ENCODE measurements at places on chromosomes 3 and 15.

DNA sequence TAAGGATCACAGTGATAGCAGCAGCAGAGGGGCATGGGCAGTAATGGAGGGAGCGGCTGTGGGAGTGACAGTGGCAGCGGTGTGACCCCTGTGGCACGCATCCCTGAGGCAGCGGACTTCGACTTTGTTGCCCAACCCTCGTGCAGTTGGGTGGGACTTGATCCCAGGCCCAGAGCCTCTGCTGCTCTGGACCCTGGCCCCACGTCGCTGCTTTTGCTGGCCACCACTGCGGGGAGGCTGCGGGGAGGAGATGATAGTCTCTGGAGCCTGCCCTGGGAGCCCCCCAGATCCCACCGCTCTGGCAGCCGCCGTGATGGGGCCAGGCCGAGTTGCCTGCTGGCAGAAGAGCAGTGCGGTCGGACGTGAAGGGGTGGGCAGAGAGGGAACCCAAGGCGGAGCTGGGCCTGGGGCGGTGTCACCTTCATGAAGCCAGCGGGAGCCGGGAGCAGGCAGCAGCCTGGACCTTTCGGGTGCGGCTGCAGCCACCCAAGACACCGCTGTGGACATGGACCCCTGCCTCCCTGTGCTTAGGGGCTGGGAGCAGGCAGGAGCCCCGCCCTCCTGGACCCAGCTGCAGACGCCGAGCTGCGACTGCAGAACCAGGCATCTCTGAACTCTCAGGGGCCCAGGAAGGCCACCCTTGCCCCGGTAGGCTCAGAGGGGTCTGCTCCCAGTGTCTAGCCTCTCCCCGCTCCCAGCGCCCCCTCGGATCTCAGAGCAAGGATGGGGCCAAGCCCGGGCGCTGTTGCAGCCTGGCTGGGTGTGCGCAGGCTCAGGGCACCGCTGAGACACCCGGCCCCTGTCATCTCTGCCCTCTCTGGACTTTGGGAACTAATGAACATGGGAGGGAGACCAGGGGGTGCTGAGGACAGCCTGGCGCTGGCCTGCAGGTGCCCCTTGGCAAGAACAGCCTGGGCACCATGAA lies 38.3 kb downstream of the COMMD2 start:
- no peak for DNase-seq

DNA sequence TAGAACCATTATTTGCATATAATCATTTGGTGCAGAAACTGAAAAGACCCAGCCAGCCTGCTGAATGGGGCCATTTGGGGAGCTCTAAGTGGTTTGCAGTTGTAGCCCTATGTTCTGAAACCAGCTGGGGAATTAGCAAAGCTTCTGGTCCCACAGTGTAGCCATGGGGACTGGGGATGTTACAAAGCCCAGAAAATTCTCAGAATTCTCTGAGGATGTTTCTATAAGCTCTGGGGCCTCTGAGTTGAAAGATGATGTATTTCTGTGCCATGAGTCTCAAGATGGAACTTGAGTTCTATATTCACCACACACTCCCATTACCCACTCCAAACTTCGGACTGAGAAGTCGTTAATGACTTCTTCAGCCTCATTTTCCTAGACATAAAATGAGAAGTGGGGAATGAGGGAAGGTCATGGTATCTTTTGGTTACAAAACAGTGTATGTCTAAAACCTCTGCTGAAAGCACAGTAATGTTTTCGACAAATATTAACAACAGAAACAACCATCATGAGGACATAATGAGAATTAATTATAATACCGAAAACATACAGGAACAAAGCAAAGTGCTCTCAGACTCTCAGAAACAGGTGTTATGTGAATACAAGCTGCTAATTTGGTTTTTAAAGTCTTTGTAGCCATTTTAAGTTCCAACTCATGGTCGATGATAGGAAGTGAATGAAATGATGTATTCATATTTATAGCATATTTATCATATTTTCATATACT lies 89.4 kb downstream of the RFTN1 start:
- DNase-seq: no peak

DNA sequence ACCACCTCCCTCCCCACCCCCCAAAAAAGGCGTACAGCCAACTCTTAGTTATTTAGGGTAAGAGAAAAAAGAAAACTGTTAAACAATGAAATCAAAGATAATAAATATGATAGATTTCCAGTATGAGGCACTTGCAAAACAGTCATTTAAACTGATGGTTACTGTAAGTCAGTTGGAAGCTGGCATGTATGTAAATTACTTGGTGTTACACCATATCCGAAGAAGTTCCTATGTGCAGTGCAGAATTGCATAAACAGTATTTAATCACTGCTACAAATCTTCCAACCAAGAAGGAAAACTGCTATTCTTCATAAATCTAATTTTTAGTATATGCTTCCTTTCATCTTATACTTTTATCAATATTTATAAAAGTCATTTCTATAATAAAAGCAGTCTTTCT lies 62.0 kb downstream of the LEO1 start:
- DNase-seq: no peak

GRCh38 chr3:184345317-184346144 lies 8.1 kb downstream of the FAM131A start:
- peak; percentile 46 for DNase-seq

GRCh38 chr15:56608140-56608778 lies 125.0 kb downstream of the ZNF280D start:
- no peak for DNase-seq

GRCh38 chr3:48684480-48685143 lies 1.1 kb downstream of the NCKIPSD start:
- no peak for DNase-seq

DNA sequence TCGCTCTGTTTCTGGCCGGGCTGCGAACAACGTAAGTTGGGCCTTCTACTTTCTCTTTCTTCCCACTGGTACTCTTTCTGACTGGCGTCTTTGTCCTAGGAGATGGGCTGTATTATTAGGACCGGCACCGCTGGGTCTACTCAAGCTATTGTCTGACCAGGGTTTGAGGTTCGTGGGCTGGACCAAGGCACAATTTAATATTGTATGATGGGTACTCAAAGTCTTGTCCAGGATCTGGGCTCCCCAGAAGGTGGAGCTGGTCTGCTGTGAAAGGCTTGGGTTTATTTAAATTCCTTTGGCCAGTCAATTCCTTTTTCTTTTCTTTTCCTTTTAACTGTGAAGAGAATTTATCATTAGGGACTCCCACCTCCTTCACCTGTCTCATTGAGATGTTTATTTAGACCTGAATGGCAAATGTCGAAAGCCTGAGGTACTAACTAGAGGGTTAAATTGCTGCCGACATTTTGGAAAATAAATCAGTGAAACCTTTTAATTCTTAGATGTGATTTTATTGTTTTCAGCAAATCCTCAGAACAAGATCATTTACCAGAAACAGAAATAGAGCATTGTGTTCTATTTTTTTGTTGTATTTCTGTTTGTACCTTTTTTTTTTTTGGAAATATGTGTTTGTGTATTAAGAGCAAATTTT lies 410 bp downstream of the LRRC49 start:
- peak; percentile 41 for DNase-seq

DNA sequence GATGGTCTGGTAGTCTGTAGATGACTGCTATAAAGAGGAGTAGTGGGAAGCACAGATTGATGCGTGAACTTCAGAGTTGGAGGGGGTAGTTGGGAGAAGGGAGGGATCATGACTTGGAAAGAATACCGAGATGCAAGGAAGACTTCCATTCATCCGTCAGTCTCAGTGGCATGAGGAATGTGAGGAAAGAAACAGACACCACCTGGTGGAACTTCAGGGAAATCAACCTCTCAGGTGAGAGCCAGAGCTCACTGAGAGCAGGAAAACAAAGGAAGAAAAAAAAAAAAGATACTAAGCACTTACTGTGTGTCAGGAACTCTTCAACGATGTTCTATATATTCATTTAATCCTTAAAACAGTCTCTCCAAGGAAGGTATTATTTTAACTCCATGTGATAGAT lies 172.4 kb downstream of the OXSM start:
- no peak for DNase-seq

DNA sequence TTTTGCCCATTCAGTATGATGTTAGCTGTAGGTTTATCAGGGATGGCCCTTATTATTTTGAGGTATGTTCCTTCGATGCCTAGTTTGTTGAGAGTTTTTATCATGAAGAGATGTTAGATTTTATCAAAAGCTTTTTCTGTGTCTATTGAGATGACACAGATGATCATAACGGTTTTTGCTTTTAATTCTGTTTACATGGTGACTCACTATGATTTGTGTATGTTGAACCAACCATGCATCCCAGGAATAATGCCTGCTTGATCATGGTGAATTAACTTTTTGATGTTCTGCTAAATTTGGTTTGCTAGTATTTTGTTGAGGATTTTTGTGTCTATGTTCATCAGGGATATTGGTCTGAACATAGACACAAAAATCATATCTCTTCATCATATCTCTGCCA lies 8.3 kb downstream of the GPR156 start:
- DNase-seq: no peak

DNA sequence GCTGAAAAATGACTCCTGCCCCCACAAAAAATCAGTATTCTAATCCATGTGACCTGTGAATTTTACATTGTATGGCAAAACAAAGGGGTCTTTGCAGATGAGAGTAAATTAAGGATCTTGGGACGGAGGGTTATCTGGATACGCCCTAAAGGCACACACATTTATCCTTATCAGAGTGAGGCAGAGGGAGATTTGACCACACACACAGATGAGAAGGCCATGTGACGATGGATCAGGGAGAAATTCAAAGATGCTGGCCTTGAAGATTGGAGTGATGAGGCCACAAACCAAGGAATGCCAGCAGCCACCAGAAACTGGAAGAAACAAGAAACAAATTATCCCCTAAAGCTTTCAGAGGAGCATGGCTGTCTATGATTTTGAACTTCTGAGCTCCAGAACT lies 288.5 kb downstream of the XXYLT1 start:
- no peak for DNase-seq

- no peak for DNase-seq
Measured at GRCh38 chr15:90497912-90498311, 31.8 kb upstream of the CRTC3 start.

DNA sequence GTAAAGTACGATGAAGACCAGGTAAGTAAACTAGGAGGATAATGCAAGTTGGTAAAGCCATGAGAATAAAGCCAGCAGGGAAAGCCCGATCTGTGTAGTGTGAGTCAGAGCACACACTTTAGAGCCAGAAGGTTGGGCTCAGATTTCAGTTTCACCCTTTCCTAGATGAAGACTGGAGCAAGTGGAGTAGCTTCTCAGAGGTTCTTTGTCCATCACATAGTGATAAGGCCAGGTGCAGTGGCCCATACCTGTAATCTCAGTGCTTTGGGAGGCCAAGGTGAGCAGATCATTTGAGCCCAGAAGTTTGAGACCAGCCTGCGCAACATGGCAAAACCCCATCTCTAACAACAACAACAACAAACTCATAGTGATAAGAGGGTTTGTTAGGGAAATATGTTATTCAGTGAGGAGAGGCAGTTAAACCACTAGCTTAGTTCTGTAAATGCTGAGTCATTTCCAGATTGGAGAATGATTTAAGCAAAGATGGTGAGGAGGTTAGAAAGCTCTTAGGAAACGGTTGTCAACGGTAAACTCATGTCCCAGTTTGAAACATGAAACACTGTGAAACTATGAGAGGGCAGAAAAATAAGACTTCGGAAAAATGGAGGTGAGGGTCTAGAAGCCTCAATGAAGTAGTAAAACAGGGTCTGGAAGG lies 39.0 kb downstream of the IL12A start:
- no peak for DNase-seq

DNA sequence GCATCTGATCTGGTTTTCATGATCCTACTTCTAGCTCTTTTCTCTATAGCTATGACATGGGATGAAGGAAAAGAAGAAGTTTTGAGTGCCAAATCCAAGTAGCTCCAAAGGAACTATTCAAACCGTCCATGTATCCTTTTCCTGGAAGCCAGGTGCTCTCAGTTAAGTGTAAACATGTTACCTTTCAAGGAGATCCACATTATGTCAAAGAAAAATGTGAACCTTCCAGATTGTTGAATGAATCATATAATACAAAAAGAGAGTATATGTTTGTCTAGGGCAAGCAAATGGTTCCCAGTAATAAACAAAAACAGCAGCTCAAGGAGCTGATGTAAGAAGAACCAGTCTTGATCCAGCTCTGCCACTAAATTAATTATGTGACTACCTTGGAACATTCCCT lies 534.9 kb downstream of the MAGI1 start:
- no peak for DNase-seq

- DNase-seq: no peak
Measured at GRCh38 chr15:93261845-93262244, 172.8 kb upstream of the RGMA start.

- peak; percentile 34 for DNase-seq
Measured at GRCh38 chr3:136860541-136860940, 1.5 kb upstream of the NCK1 start.

GRCh38 chr3:48140336-48140757 lies 47.9 kb downstream of the CDC25A start:
- no peak for DNase-seq

- no peak for DNase-seq
Measured at GRCh38 chr15:35439291-35439690, 106.7 kb downstream of the DPH6 start.

DNA sequence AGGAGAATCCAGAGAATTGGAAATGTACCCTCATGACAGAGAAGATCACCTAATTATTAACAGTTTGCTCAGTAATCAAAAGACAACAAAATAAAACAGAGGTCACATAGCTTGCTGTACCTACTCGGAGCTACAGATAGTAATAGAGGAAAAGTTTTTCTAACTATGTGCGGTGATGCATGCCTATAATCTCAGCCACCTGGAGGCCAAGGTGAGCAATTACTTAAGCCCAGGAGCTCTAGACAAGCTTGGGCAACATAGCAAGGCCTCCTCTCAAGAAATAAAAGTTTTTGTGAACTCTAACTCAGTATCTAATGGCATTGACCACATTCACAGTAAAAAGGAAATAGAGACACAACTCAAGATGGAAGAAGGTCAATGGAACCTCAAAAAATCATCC lies 243.6 kb downstream of the ATP8B4 start:
- DNase-seq: no peak

DNA sequence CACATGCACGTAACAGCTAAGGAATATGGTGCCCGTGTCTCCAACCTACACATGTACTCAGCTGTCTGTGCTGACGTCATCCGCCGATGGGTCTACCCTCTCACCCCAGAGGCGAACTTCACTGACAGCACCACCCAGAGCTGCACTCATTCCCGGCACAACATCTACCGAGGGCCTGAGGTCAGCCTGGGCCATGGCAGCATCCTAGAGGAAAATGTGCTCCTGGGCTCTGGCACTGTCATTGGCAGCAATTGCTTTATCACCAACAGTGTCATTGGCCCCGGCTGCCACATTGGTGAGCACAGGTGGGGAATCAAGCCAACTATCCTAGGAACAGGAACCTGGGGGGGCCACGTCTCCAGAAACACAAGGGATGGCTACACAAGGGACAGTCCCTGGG lies 5.3 kb downstream of the EIF2B5 start:
- no peak for DNase-seq

All from left renal cortex interstitium (tissue), 4 donors.